CD4-positive, CD25-positive, alpha-beta regulatory T cell (primary cell): ENCODE measurements at places on chromosomes 5 and 9. TPM values are rescaled to one million over a fixed set of nuclear protein-coding genes. Genes with fewer than 3 reads are reported as not detected.

The AQP7 gene
- 0.47 TPM for total RNA-seq

The ECM2 gene
- not detected for total RNA-seq

The GARIN3 gene
- not detected for total RNA-seq

The N4BP3 gene
- total RNA-seq: 2.5 TPM

The OLFM1 gene
- not detected for total RNA-seq

The CDC25C gene
- total RNA-seq: 0.37 TPM
